Ovary (tissue), 10 donors: ENCODE measurements at places on chromosomes 1 and 21.

DNA sequence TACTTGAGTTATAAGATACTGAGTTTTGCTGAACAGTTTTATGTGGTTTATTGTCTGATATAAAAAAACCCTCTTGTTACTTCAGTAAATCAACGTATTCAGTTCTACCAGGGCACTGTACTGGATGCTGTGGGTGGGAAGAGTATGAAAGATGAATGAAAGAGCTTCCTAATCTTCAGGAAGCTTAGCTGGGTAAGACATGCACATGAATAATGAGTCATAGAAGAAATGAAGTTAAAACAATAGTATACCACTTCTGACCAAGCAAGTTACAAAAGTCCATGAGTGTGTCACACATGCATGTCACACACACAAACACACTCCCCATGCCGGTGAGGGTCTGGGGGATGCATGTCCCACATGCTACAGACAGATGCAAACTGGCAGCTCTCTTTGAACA, 105.9 kb downstream of the SIPA1L2 start:
- DNase-seq = no peak

- DNase-seq = no peak
Observed at GRCh38 chr1:55054396-55054795, 15.0 kb downstream of the PCSK9 start.

- no peak for DNase-seq
Observed at GRCh38 chr1:7313826-7314225, 457.3 kb upstream of the VAMP3 start.

GRCh38 chr1:2155788-2156187, 38.8 kb downstream of the FAAP20 start:
- DNase-seq = no peak

DNA sequence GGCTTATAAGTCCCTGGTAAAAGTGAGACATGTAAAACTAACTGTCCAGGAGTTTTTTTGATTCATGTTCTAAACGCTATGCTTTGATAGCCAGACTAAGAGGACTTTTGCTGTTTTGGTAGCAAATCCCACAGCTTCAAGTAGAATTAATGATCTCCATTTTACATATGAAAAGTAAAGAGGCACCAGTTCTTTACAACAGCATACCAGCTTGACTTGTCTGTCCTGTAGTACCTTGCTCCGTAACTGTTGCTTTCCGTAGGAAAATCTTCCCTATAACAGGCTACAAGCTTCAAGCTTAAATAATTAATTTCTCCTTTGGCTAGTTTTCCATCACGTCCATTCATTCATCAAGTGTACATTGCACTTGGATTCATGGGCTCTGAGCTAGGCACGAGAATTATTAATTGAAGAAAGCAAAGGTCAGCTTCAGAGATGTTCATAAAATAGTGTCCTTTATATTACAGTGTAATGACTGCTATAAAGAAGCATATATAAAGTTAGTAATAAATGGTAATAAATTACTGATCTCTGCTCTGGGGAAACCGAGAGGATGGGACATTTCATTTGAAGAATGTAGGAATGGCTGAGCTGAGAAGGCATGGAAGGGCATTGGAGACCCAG, 29.2 kb downstream of the B3GALT5 start:
- DNase-seq = no peak

- DNase-seq = no peak
Observed at GRCh38 chr1:68633141-68633919, 136.4 kb upstream of the DEPDC1 start.

DNA sequence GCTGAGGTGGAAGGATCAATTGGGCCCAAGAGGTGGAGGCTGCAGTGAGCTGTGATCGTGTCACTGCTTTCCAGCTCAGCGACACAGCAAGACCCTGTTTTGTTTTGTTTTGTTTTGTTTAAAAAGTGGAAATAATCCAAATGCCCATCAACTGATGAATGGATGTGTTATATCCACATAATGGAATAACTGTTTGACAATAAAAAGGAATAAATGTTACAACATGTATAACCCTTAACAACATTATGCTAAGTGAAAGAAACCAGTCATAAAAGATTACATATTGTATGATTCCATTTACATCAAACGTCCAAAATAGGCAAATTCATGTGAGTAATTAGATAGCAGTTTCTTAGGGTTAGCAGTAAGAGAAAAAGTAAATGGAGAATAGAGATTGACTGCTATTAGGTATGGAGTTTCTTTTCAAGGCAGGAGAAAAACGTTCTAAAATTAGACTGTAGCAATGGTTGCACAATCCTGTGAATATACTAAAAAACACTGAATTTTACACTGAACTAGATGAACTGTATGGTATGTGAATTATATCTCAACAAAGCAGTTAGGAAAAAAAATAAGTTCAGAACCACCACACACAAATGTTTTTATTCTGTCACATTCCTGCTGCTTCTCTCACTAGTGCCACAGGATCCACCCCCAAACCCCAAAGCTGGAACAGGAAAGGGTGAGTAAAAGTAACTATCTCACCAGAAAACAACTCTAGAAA, 15.7 kb downstream of the FOXJ3 start:
- DNase-seq = no peak

DNA sequence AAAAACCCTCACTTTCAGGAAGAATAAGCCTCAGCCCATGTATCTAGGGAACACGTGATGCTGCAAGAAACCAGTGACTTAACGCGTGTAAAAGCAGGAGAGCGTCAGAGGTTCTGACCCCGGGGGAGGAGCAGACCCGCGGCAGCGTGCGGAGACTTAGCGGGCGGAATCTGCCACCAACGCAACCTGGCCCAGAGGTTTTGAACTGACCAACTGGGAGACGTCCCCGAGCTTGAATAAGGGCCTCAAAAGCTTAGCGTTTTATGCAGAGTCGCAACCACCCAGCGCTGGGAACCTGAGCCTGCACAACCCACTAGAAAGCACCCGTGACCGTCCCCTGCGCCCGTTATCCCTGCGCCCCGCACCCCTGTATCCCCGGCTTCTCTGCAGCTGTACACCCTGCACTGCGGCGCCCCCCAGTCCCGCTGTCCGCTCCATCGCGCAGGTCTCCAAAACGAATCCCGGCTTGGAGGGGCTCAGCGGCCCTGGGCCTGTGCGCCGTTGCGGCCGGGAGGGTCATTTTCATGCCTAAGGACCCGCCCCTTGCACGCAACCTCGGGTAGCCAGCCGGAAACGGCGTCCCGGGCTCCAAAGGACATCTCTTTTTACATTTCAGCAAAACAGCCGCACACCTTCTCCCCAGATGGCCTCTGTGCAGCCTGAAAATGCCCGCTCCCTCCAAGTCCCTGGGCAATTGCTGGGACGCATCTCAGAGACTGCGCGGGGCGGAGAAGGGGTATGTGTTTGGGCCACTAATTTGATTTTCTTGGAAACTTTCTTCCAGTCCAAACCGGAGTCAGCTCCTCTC, 29.4 kb upstream of the TRIM17 start:
- no peak for DNase-seq

DNA sequence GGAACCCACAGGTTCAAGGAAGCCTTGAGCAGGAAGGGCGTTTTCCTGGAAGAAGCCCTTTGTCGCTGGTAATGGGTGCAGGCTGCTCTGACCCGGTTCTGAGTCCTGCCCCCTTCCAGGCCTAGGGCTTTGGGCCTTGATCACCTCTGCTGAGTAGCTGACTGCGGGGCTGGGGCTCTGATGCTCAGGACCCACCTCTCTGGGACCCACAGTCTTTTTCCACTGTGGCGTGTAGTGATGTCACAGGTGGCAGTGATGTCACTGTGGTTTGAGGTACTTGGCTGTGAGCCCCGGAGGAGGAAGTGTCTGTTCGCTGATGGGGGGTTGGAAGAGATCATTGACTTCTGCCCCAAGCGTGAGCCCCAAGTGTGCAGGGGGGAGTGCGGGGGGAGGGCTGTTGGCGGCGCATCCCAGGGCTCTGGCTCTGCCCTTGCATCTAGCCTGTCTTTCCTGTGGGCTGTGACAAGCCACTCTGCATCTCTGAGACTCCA, 6.9 kb downstream of the TNFRSF1B start:
- no peak for DNase-seq

DNA sequence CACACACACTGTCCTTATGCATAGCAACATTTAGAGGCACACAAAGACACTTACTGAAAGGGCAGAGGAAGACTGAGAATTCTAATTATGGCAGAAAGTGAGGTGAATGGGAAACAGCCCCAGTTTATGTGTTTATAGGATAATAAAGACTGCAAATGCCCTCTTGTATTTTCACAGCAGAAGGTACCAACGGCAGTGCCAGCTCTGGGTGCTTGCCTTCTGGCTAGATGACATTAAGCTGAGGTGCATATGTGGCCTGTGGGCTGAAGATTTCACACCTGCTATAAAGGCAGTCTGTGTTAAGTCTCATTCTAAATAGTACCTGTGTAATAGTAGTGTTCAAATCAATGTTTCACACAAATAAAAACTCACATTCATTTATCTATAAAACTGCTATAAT, 347.2 kb upstream of the ZRANB2 start:
- no peak for DNase-seq

DNA sequence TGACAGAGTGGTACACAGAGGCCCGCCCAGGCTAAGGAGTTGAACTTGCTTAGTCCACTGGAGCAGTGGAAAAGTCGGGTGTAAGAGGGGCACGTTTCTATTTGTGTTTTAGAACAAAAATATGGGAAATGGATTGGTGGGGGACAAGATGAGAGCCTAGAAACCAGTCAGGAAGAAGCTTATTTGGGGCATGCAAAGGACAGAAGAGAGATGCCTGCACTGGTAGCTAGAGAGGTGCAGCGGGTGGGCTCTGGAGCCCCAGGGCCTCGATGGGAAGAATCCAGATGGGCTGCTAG, 1.2 kb upstream of the LIN9 start:
- no peak for DNase-seq

DNA sequence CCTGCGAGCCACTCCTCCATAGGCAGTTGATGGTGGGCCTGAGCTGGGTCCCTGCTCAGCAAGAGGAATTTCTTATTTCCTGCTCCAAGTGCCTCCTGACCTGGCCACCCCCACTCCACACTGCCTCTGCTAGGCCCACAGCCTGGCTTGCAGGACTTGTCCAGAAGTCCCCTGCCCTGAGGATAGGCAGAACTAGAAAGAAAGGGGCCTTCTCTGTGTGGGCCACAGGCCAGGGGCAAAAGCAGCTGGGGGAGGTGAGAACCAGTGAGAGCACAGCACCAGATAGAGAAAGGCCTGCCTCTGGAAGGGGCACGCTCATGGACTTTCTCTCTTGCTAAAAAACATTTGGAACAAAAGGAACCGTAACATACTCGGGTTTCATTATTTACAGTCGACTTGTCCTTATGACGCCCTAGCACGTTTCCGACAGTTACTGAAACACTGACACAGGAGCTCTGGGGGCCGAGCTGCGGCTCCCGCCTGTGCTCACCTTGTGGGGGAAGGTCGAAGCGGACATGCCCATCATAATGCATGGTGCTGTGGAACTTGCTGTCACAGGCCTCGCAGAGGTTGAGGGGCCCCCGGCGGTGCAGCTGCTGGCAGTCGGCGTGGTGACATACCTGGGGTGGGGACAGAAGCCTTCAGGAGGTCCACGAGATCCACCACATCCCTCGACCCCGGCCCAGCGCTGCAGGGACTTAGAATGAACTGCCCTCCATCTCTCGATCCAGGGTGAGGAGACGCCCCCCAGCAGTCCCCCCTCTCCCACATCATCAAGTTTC, 11.3 kb upstream of the TNFRSF25 start:
- no peak for DNase-seq

DNA sequence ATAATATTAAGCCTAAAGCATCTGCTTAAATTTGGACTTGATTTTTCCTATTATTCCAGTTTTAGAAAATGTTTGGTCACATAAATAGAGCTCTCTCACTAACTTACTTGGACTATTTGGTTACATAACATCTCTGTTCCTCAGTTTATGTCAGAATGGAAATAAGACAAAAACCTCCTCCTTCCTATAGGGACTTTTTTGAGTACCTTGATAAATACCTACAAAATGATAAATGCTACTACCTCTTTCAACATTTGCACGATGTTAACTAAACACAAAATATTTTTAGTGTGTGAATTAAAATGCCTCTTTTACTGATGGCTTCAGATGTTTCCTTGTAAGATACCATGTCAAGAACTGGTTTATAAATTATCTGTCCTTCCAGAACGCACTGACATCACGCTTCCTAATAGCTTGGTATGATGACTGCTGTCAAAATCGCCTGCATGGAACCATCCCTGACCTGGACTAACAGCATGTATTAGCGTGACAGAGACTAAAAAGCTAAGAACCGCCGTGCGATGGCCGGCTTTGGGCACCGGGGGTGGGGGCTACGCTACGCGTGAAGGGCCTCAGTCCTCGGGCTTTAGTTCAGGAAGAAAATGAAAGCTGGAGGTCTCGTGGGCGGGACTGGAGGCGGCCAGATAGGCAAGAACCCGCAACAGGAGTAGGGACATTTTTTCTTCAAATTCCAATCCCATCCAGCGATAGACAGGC, 133.2 kb upstream of the BARHL2 start:
- peak; percentile 55 for DNase-seq

GRCh38 chr1:4960782-4961475, 306.5 kb downstream of the AJAP1 start:
- DNase-seq = no peak

GRCh38 chr1:99697580-99697979, 51.7 kb downstream of the PALMD start:
- DNase-seq = no peak

- DNase-seq = no peak
Observed at GRCh38 chr1:116994411-116994810, 7.1 kb upstream of the CD101 start.

DNA sequence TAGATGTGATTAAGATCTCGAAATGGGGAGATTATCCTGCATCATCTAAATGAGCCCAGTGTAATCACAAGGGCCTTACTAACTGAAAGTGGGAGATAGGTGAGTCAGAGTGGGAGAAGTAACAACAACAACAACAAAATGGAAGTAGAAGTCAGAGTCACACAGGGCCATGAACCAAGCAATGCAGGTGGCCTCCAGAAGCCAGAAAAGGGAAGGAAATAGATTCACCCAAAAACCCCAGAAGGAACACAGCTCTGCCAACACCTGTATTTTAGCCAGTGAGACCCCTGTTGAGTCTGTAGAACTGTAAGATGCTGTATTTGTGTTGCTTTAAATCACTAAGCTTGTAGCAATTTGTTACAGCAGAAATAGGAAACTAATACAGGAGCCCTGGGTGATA, 4.1 kb downstream of the TAGLN2 start:
- no peak for DNase-seq

GRCh38 chr1:20250340-20250989, 40.2 kb upstream of the VWA5B1 start:
- DNase-seq = no peak

- no peak for DNase-seq
Observed at GRCh38 chr1:57192222-57192621, 226.4 kb upstream of the C8B start.

DNA sequence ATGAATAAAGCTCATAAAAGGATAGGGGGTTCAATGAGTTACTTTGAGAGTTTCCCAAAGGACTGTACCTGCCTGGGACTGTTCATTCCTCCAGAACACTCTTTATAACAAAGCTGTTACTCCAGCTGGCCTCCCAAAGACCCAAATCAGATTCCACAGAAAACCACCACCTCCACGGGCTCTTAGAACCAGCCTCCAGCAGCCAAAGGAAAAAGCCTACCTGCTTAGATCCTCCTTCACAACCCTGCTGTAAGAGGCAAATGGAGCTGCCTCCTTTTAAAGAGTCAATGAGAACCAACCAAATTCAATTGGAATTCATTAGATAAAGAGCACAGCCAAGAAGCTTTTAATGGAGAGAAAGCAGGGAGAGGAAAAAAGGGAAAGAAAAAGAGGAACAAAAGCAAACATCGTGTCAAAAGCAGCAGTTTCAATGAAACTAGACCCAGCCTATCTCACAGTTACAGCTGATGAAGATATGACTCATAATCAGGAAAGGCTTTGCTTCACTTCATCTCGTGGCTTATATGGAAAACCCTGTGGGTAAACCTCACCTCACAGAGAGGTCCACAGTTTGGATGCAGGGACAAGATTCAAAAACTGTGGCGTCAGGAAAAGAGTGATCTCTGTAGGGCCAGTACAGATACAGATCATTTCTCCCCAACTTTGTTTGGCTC, 27.8 kb upstream of the FMO4 start:
- DNase-seq = no peak
